Myocyte (in vitro differentiated cells): ENCODE measurements at places on chromosomes 2 and 18. TPM values are rescaled to one million over a fixed set of nuclear protein-coding genes. Genes with fewer than 3 reads are reported as not detected.
A peak's percentile ranks its signal among the peaks of the same experiment; 100 is the strongest.

GRCh38 chr18:38221476-38222100, 656.0 kb upstream of the CELF4 start:
- no peak for DNase-seq

DNA sequence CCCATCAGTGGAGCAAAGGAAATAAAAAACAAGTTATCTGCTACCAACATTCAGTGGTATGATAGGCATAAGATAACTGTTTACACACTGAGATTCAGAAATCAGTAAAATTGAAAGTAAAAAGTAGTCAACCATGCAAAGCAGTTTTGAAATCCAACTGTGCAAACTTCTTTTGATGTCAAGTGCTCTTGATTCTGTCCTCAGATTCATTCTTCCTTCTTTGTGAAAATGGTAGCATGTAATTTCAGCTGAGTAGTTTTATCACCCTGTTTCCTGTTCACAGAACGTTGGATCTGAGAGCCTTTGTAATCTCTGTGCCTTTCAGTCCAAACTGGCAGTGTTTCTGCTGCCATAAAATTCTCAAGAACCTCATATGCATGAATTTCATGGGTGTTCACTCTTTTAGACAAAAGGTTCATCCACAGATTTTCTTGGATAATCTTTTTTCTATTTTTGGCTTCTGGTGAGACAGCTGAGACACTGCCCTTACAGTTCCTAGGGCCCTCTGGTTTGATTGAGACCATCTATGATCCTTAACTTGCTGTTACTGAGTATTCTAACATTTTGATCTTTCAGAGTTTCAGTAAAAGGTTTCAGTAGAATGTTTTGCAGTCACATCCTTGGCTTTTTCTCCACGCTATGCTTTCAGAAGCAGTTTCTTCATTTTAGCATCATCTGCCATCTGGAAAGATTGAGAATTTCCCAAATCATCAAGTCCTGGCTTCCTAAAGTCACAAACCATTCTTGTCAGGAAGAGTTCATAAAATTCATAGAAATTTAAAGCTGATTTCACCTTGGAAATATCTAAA, 272.3 kb upstream of the EPHA4 start:
- peak; percentile 17 for DNase-seq

GRCh38 chr18:9648431-9649163, 34.2 kb upstream of the PPP4R1 start:
- DNase-seq, result no peak

- DNase-seq, result no peak
Observed at GRCh38 chr2:24859968-24860600, 60.0 kb downstream of the ADCY3 start.

GRCh38 chr18:3652380-3653262, 202.6 kb downstream of the TGIF1 start:
- peak; percentile 65 for DNase-seq

GRCh38 chr2:229237270-229237669, 33.8 kb downstream of the PID1 start:
- DNase-seq, result no peak

GRCh38 chr2:223914324-223914723, 30.8 kb downstream of the WDFY1 start:
- DNase-seq, result no peak

DNA sequence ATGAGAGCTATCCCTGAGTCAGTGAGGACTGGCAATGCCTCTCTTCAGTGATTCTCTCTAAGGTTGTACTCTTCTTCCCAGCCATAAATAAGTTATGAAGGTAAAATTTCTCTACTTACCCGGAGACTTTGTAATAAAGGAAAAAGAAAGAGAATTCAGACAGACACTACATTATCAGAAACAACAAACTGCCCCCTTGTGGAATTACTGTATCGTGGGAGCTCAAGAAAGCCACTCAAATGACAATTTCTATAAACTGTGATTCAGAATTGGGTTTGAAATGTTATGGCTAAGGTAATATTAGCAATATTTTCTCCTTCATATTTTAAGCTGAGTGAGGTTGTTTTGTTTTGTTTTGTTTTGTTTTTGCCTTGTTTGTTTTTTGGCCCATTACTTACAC, 155.8 kb upstream of the TANK start:
- DNase-seq, result peak; percentile 30

DNA sequence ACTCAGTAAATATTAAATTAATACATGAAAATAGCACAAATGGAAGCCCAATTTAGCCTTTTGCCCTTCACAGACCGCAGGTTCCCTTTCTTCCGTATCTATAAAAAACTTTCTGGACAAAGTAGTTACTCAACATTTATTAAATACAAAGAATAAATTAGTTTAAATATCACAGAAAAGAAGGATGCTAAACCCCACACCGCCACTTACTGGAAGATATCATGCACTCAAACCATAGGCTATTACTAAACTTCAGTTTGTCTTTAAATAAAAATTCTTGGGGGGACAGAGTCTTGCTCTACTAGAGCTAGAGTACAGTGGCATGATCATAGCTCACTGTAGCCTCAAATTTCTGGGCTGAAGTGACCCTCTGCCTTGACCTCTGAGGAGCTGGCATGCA, 120.7 kb upstream of the FHL2 start:
- DNase-seq, result no peak

DNA sequence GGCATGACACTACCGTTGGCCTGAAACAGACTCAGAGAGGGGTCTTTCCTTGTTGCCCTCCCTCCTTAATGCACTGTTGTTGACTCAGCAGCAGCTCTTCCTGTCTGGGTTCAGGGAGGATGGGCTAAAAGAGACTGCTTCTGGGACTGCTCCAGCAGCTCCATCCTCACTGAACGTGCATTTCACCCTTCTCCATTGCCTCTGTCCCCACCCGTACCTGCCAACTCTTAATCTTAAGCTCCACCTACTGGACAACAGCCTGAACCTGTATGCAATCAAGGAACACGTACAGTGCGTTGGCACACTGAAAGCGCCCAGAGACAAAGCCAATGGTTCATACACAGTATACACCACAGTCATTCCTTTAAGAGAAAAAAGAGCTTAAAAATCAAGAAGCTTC, 230.8 kb upstream of the RAB6C start:
- DNase-seq, result no peak

GRCh38 chr2:10161206-10161931, 38.8 kb downstream of the RRM2 start:
- DNase-seq, result no peak

CPO gene
- not detected in 2 replicates for total RNA-seq

- peak; percentile 39 for DNase-seq
Observed at GRCh38 chr2:62458671-62459081, 47.3 kb downstream of the TMEM17 start.

RESP18 gene
- total RNA-seq, result not detected in 2 replicates

GRCh38 chr2:207762146-207762545, 7.6 kb downstream of the FZD5 start:
- no peak for DNase-seq

SERPINB3 gene
- not detected in 2 replicates for total RNA-seq

GRCh38 chr2:120982598-120982997, 246.9 kb downstream of the GLI2 start:
- no peak for DNase-seq

DNA sequence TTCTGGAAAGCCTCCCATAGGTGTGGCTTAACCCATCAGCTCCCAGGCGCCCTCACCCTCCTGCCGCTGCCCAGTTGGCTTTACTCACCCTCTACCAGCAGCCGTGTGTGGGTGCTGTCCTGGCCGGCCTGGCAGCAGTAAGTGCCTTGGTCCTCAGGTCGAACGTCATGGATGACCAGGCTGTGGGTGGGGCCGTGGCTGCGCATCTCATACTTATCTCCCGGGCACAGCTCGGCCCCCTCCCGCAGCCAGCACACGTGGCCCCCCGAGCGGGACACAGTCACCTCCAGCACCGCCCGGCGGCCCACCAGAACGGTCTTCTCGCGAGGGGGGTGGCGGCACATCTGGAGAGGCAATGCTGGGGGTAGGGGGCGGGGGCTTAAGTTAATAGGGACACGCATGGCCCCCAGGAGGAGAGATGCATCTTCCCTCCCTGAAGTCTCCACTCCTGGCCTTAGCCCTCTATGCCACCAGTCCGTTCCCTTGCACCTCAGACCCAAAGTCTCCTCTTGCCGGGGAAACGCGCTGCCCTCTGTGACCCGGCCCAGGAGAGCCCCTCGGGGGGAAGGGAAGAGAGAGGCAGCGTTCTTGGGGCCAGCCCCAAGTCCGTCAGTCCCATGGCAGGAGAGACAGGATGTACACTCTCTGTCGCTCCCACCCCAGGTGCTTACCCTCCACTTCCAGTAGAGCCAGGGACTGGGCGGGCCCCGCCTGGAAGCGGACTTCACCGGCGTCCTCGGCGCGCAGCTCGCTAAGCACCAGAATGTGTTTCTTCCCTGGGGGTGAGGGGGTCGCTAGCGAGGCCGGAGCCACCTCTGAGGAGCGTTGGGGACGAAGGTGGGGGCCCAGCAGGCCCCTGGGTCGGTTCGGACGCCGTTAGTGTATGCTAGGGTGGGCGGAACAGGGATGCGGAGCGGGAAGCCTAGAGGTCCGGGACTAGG, 7.9 kb downstream of the TMEM198 start:
- peak; percentile 67 for DNase-seq

- DNase-seq, result no peak
Observed at GRCh38 chr2:149739171-149739882, 151.8 kb upstream of the MMADHC start.

GRCh38 chr2:88331239-88331638, 121.3 kb downstream of the FOXI3 start:
- DNase-seq, result no peak

- peak; percentile 49 for DNase-seq
Observed at GRCh38 chr2:187150670-187151069, 297.4 kb downstream of the CALCRL start.

DNA sequence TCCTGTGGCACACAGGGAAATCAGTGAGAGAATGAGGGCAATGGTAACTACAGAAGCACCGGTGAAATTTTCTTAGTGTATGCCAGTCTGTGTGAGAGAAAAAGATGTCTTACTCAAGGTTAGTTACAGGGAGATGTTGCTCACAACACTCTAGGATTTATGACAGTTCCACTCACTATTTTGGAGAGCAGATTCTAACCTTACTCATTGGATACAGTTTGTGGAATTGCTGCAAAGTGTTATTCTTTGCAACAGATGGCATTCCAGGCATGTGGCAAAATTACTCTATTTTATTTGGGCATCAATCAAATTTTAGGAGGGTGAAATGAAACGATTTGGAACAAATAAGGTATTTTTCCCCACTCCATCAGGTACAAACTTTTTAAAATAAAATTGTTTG, 449.1 kb downstream of the PIK3C3 start:
- DNase-seq, result no peak

METTL8 gene
- 30.7 and 34.0 TPM in 2 replicates for total RNA-seq

FTCDNL1 gene
- total RNA-seq, result 0.80 and 2.8 TPM in 2 replicates

DNA sequence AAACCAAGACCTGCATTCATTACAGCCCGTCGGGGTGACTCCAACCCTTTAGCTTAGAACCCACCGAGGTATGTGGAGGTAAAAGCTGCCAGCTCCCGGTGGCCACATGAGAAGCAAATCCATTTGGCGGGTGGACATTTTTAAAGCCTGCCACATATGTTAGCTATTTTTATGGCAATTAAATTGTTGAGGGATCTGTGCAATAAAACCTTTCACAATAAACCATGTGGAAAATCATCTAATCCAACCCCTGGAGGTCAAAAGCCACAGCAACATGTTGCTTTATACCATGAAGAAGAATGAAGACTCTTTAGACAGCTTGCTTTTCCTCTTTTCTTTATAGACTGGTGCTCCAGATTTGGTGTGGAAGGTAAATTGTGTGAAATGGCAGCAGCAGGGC, 176.3 kb downstream of the AGPS start:
- no peak for DNase-seq

DNA sequence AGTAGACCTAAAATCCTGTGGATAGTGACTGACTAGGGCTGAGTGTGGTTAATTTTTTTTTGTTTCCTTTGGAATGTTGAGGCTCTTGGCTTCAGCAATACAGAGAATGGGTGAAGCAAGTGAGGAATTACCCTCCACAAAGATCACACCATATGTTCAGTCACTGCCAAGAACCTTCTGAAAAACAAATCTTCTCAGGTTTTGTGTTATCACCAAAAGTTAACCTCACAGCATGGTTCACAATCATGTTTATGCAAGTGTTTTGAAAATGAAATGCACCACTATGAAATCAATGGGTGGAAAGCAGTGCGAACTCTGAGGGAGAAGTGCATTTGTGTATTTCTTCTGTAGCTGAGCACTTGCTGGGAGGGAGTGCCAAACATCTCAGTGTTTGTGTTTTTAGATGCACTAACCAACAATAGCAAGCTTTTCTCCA, 44.4 kb downstream of the SPATS2L start:
- no peak for DNase-seq

DNA sequence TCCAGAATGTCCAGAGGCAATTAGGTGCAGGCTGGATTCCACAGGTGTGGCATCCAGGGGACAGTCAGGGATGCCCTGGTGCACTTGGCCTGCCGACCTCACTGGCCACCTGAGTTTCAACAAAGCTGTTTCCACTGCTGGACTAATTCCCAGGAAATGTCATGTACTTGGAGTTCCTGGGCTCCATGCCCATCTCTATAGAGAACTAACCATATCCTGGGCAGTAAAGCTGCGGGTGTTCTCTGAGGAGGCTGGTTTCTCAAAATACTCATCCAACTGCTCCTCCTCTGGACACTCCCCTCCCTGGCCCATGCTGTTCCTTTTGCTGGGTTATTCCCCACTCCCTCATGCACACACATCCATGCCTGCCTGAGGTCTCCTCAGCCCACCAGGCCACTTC, 161.9 kb upstream of the SKOR2 start:
- no peak for DNase-seq

- no peak for DNase-seq
Observed at GRCh38 chr18:26536032-26536431, 12.3 kb downstream of the KCTD1 start.

FAP gene
- 48.4 and 57.7 TPM in 2 replicates for total RNA-seq

SLC11A1 gene
- total RNA-seq, result 0.03 and 0.36 TPM in 2 replicates

GRCh38 chr18:13550418-13551304, 175.7 kb downstream of the FAM210A start:
- DNase-seq, result no peak

- DNase-seq, result peak; percentile 73
Observed at GRCh38 chr2:127614731-127615130, 31.2 kb upstream of the GPR17 start.
